NCI-H1092 (cell line): ENCODE measurements at places on chromosomes 4 and X.

DNA sequence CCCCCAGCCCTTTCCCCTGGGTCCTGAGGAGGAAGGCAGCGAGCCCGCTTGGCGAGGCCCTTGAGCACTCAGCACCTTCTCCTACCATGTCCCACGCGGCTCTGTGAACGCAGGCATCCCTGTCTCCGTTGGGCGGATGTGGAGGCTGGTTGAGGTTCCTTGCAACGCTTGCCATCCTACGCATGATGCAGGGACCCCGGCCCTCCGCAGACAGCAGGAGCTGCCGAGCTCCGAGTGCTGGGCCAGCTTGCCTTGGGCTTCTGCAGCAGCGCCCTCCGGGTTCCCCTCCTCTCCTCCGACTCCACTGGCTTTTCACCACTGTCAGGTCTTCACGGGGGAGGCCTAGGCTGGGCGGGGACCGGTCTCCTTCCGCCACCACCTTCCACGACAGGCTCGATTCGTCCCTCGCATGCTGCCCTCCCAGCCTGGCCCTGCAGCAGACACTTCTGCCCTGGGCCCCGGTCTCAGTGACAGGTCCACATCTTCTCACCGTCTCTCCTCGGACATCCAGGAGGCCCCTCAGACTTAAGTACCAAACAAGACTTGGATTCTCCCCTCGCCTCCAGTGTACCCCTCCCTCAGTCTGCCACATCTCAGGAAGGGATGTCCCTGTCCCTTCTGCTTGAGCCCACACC lies 67.6 kb upstream of the HGFAC start:
- DNase-seq, result no peak

- DNase-seq, result no peak
Observed at GRCh38 chr4:115171220-115171619, 57.8 kb upstream of the NDST4 start.

- no peak for DNase-seq
Observed at GRCh38 chrX:40637687-40638086, 9.7 kb downstream of the CXorf38 start.

- no peak for DNase-seq
Observed at GRCh38 chrX:132843363-132843762, 115.1 kb downstream of the HS6ST2 start.

GRCh38 chr4:15882675-15883086 lies 55.9 kb downstream of the FGFBP1 start:
- DNase-seq, result peak; percentile 42

DNA sequence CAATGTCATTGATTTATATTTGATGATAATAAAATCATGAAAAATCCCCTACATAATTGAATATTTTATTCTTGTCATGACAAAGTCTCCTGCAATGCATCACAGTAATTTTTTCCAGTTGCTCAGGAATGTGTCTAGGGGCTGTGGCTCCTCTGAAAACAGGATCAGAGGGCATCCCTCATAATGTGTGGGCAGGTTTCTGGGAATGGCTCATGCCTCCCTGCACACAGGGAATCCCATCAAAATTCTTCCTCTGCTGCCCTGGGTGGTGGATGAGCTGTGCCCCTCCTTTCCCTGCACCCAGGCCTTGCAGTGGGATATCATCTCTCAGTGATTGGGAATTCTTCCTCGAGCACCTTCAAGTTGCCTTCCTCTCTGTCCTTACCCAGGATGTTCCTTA lies 20.4 kb upstream of the PUDP start:
- no peak for DNase-seq

- DNase-seq, result peak; percentile 83
Observed at GRCh38 chrX:39335513-39336235, 534.4 kb downstream of the MID1IP1 start.

- DNase-seq, result no peak
Observed at GRCh38 chr4:17468619-17469221, 43.2 kb downstream of the QDPR start.

DNA sequence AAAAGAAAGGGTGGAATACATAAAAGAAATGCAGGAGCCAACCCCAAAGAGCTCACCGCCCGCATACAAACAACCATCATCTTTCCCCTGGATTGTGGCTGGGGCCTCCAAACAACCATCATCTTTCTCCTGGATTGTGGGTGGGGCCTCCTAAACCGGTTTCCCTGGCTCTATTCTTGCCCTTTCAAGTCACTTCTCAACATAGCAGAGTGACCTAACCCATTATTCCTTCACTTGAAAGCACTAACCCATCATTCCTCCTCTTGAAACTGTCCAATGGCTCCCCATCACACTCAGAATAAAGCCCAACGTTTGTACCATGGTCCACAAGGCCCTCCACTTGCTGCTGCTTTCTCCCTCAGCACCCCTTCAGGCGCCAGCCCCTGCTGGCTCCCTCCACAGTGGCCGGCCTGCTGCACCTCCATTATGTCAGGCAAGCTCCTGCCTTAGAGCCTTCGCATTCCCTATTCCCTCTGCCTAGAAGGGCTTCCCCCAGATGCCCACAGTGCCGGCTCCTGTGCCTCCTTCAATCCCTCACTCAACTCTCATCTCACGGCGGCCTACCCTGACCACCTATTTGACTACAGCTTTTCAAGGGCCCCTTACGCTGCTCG lies 24.1 kb downstream of the SMIM43 start:
- no peak for DNase-seq

GRCh38 chr4:88771883-88772450 lies 74.3 kb upstream of the NAP1L5 start:
- no peak for DNase-seq

- DNase-seq, result no peak
Observed at GRCh38 chrX:2351999-2352995, 148.5 kb downstream of the DHRSX start.

GRCh38 chr4:11408233-11408967 lies 20.3 kb downstream of the HS3ST1 start:
- DNase-seq, result no peak

DNA sequence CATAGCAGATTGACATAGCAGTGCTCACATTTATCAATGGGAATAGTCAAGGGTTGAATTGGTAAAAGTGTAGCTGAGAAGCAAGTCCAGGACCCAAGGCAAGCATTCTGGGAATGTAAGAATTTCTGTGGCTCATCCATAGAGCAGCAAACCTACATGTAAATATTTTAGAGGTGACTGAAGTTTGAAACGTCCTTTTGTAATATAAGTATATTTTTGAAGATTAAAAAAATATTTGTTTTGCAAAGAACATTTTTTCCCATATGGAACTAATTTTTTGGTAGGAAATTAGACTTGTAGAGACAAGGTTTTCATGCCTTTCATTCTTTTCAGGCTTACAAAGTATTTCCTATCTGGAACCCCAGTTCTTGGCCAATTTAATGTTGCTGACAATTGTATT lies 104.0 kb downstream of the TEX13A start:
- DNase-seq, result no peak

- no peak for DNase-seq
Observed at GRCh38 chr4:182766857-182767250, 150.3 kb downstream of the DCTD start.

GRCh38 chrX:134990475-134990800 lies 353 bp upstream of the SMIM10 start:
- DNase-seq, result no peak

- no peak for DNase-seq
Observed at GRCh38 chrX:31070057-31070468, 1.8 kb downstream of the FTHL17 start.

- no peak for DNase-seq
Observed at GRCh38 chr4:3389233-3390215, 52.2 kb upstream of the HGFAC start.
